Cerebellar nuclear complex (tissue), 1 donor: ENCODE measurements at places on chromosomes 1 and 21.

DNA sequence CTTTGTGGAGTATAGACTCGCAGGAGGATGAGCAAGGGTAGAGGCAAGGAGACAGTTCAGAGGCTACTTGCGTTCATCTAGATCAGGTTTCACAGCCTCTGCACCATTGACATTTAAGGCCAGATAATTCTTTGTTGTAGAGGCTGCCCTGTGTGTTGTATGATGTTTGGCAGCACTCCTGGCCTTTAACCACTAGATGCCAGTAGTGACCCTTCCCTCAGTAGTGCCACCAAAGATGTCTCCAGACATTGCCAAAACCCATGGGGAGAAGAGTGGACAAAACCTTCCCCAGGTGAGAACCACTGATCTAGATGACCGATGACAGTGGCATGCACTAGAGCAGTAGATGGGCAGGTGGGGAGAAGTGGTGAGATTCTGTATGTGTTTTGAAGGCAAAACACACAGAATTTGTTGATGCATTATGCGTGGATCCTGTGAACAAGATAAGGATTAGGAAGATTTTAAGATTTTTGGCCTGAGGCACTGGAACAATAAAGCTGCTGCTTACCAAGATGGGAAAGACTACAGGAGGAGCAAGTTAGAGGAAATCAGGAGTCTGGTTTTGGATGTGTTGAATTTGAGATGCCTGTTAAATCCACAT is 9.9 kb upstream of the COG2 start:
- peak; percentile 68 for DNase-seq

- no peak for DNase-seq
Measured at GRCh38 chr1:46492269-46492853, 2.7 kb downstream of the DMBX1 start.

DNA sequence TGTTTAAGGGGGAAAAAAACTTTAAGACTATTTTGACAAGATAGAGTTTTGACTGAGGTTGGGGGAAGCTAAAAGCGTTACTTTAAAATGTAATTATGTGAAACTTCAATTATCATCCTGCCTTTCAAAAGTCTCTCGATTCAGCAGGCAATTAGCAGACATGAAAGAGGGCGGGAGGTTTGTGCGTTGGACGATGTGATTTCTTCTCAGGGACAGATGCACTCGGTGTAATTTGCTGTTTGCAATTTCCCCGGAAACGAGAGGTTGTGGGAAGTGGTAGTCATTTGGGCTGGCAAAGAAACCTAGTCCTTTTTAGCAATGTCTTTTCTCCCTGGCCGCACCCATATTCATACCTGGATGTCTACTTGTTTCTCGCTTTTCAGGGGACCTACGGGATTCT is 27.1 kb downstream of the KAZN start:
- no peak for DNase-seq

DNA sequence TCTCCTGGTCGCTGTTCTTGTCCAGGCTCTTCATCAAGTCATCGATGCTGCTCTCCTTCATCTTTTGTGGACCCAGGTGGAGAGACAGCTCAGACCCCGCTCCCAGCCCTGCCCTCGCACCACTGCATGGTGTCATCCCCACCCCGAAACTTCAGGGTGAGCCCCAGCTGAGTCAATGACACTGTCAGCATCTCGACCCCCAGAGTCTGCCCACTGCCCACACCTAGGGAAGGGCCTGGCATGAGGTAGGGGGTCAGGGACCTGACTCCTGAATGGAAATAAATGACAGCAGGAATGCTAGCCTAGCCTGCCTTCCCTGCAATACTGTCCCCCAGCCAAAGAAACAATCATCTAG is 1.6 kb upstream of the S100A6 start:
- no peak for DNase-seq

DNA sequence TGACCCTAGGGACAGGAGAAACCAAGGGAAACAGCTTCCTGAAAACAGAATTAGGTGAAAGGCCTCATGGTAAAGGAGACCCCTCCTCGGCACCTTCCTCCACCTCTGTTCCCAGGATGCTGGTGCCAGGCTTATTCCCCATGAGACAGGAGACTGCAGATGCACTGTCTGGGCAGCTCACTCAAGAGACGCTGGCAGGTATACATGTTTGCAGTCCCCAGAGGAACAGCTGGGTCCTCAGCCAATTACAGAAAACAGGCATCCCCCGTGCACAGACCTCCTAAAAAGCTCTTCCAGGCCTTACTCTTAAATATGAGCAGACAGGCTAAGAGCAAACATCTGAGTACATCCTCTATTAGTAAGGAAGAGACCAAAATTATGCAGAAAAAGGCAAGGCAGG is 6.5 kb downstream of the CCSAP start:
- no peak for DNase-seq

DNA sequence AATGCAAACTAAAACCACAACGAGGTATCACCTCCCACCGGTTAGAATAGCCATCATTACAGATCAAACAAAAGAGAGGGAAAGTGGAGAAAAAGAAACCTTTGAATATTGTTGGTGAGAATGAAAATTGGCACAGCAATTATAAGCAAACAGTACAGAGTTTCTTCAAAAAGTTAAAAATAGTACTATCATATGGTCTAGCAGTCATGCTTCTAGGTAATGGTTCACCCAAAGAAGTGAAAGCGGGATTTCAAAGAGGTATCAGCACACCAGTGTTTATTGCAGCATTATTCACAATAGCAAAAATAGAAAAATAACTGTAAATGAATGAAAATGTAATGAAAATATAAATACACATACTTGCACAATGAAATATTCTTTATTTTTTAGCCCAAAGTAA is 8.2 kb downstream of the OR2T10 start:
- DNase-seq, result no peak

DNA sequence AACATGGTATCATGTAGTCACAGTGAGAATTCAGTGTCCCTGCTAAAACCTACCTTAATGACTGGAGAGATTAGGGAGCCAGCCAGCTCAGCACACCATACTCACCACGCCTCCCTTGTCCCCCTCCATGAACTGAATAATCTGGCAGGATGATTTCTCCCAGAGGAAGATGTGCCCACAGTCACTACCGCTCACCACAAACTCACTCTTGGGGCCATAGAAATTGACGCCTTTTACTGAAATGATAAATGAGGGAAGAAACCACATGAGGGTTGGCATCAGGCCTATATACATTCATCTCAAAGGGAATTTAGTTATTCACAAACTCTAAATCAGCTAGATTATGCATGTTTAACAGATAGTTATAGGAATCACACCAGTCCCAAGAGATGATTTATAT is 17.4 kb downstream of the PEA15 start:
- no peak for DNase-seq

DNA sequence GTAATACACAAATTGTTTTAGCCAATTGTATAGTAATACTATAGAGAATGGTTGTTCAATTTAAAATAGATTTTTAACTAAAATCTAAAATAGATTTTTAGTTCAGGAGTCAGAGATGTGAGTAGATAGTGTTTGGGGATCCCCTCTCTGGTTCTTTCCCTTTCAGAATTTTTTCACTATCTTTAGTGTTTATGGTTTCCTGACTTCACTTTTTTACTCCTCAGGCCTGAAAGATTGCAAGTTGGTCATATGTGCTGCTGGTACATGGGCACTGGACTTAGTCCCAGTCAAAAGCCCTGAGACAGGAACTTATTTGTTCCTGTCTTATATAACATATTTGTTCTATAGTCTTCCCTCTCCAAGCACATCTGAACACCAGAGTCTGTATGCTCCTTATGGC is 96.8 kb upstream of the ATP1B1 start:
- DNase-seq, result no peak

DNA sequence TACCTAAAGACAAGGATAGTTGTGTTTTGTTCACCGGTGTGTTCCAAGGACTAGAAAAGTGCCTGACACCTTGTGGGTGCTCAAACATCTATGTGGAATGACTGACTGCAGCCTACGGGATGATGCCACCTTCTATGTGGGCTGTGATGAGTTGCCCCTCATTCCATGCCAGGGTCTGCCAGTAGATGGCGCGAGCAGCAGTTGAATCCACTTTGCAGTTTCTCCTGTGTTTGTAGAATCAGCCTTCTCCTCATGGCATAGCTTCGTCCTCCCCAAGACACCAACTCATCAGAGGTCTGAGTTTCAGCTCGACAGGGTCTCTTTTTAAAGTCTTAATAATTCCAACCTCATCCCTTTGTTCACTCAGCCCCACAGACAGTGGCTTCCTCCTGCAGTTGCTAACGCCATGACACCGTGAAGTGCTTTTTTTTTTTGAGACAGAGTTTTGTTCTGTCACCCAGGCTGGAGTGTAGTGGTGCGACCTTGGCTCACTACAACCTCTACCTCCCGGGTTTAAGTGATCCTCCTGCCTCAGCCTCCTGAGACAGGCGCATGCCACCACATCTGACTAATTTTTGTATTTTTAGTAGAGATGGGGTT is 133.7 kb downstream of the CAPN8 start:
- no peak for DNase-seq

DNA sequence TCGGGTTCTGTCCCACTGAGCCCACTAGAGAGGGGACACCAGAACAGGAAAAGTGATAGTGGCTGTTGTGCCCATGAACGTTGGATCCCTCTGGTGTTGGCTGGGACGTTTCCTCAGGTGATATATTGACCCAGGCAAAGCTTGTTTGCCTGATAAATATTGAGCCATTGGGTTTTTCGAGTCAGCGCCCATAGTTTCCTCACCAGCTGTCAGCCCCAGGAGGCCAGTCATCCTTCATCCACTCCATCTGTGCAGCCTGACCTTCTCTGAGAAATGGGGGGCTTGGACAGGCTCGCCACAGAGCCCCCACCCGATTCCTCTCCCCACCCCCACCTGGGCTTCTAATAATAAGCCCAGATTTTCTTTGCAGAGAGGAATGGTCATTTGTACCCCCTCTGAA is 13.3 kb downstream of the DISP3 start:
- no peak for DNase-seq

DNA sequence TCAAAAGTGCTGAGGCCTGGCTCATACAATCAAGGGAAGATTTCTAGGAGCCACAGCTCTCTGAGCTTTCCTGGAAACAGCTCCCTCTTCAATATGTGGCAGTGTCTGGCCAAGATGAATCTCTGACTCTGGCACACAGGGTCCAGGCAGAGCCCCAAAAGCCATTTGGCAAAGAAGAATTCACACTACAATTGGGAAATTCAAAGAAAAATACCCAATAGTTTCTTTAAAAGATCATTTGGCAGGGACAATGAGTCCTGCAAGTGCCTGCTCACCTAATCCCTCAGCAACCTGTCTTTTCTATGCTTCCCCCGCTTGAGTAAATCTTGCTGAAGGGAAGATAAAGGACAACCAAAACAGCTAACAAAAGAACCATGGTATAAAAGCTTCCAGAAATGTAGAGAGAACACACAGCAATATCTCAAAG is 124.6 kb downstream of the TGFBR3 start:
- no peak for DNase-seq

DNA sequence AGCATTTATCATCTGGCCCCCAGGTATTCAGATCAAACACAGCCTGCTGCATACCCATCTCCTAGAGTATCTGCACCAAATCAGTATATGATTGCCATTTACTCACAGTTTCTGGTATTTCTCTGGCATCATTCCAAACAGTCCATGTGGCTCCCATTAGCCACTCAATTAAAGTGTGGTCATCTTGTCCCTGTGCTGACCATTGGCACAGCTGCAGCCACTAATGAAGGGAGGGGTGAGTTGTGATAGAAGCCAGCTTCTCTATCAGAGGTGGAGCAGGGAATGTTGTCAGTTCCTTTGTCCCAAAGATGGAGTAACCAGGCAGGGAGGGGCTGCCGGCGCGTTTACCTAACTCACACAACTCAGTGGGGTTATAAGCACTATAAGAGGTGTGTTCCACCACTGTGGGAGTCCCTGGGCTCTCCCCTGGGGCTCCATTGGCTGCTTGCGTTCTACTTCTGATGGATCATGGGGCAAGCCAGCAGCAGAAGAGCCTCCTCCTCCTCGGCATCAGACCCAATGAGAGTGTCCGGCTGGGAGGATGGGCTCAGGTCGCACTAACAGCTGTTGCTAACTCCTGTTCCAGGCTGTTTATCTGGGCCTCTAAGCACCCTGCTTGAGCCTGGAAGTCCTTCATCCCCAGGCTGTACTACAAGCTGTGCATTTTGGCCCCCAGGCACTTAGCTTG is 108.6 kb downstream of the GDAP2 start:
- no peak for DNase-seq

DNA sequence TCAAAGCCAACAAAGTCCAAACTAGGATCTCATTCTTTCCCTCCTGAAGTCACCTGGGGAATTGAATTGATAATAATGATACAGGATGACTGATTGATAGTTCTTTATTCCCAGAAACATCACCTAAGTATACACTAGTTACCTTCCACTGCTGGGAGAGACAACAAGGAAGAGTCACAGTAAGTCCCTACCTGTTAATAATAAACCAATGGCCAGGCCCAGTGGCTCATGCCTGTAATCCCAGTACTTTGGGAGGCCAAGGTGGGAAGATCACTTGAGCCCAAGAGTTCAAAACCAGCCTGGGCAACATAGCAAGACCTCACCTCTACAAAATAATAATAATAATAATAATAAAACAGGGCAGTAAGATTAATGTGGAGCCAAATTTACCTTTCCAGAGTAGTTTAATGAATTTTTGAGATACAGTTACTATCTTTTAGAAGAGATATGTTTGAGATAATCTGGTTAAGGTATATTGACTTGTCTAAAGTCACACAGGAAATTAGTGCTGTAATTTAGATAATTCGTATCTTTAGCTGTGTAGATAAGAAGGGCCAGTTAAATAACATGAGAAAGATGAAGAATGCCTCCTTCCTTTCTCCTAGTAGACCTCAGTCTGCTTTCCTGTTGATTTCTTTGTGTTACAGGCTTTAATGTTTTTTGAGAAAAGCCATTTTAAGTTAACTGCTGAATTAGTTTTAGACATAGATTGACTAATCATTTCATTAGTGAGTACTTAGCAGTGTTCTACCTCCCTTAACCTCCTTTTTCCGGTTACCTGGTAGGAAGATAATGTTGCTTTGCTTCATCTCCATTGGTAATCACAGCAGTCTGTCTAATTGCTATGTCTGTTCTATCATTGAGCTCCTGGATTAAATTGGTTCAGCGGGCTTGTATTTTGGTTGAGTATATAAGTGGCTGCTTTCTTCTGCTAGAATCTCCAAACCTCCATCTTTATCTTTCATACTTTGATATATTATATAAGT is 22.0 kb downstream of the SMAP2 start:
- DNase-seq, result no peak

- no peak for DNase-seq
Measured at GRCh38 chr1:150012611-150013010, 2.1 kb upstream of the OTUD7B start.

- DNase-seq, result no peak
Measured at GRCh38 chr1:3359756-3360440, 94.6 kb upstream of the ARHGEF16 start.

DNA sequence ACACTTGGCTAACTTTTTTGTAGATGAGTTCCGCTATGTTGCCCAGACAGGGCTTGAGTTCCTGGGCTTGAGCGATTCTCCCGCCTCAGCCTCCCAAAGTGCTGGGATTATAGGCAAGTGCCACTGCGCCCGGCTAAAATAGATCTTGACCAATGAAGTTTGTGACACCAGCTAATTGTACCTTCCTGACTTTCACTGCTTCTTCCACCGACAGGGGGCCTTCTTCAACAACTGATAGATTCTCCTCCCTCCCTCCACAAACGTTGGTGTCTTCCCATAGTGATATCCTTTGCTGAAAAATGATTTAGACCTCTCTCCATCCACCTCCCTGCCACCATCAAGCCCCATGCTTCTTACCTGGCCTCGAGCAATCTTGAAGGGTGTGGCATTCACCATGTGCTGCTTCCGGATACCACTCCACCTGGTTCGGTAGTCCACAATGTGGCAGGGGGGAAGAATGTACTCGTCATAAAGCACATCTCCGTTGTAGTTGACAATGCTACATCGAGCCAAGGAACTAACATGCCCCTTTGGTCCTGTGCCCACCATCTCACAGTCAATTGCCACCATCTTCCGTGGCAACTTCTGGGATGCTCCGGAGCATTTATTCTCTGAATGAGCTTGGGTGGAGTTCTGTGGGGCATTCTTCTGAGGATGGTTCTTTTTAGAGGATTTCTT is 1.6 kb upstream of the METTL25B start:
- no peak for DNase-seq
